Activated CD8-positive, alpha-beta T cell treated with anti-CD3 and anti-CD28 coated beads, Interleukin-2, amount 10 ng/mL, durations not matched to agents 7 days and 5 days (primary cell): ENCODE measurements at places on chromosomes 13 and 19.
A peak's percentile ranks its signal among the peaks of the same experiment; 100 is the strongest.

DNA sequence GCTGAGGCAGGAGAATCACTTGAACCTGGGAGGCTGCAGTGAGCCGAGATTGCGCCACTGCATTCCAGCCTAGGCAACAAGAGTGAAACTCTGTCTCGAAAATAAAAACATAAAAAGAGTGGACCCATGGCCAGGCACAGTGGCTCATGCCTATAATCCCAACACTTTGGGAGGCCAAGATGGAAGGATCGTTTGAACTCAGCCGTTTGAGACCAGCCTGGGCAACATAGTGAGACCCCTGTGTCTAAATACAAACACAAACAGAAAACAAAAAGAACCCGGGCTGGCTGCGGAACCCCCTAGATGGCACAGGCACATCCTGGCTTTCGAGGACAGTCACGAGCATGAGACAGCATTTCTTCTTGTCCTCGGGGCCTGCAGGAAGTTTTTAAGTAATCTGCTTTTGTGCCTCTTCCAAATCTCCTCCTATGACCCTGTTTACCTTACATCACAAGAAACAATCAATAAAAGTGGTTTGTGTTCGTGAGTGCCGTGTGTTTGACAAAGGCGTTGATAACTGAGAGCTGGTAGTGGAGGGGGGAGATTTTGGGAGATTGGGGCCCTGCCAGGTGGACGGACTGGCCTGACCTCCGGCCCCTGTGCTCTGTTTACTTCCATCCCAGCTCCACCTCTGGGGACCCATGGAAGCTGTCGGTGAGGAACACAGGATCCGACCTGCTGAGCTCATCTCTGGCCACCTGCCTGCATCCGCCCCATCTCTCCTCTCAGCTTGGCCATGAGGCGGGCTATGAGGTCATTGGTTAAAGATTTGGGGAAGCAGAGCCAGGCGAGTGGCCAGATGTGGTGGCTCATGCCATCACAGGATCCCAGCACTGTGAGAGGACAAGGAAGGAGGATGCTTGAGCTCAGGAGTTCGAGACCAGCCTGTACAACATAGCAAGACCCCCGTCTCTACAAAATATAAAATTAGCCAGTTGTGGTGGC, 5.9 kb upstream of the GDF15 start:
- DNase-seq: no peak

DNA sequence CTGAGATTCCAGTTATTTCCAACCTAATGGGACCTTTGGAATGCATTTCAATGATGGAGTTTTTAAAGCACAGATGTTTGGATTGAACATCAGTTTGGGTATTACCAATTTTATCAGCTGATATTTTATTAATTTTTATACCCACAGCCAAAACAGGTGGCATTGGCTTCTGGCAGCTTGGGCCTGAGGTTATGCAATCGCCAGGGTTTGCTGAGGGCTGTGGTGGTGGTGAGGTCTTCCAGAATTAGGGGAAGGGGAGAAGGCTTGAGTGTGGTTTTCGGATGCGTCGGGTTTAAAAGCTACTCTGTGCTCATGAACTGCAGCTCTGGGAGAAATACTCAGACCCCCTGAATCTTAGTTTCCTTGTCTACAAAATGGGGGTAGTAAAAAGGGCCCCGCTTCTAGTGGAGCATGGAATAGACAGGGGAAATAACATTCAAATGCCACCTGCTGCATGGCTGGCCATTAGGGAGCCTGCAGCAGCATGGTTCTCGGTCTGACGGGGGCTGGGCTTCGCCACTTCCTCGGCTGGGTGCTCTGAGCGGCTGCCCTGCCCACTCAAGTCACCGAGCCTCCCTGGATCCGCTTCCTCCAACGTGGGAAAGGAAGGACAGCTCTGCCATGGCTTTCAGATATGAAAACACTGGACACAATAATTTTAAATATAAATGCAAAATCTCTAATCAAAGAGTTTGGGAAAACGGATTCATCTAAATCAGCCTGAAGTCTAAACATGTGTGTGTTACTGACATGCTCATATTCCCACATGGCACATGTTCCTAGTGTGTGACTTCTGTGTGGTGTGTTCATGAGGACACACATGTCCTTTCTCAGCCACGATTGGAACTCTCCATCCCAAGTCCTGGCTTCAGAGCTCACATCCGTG, 35.2 kb downstream of the ADPRHL1 start:
- no peak for DNase-seq

GRCh38 chr13:98677398-98677797, 75.1 kb downstream of the SLC15A1 start:
- DNase-seq: no peak

DNA sequence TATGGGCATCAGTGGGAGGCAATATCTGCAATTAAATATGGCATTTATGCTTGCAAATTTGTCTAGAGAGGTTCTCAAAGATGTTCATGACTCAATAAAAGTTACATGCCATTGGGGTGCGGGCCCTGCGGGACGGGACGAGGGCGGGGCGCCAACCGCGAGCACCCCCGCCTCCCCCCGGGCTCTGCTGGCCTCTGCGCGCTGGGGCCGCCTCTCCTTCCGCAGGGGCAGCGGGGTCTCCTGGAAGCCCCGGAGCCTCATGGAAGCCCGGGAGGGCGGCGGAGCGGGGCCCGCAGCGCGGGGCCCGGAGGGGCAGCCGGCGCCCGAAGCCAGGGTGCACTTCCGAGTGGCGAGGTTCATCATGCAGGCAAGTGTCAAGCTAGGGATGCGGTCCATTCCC, 179.2 kb downstream of the TPTE2 start:
- no peak for DNase-seq

DNA sequence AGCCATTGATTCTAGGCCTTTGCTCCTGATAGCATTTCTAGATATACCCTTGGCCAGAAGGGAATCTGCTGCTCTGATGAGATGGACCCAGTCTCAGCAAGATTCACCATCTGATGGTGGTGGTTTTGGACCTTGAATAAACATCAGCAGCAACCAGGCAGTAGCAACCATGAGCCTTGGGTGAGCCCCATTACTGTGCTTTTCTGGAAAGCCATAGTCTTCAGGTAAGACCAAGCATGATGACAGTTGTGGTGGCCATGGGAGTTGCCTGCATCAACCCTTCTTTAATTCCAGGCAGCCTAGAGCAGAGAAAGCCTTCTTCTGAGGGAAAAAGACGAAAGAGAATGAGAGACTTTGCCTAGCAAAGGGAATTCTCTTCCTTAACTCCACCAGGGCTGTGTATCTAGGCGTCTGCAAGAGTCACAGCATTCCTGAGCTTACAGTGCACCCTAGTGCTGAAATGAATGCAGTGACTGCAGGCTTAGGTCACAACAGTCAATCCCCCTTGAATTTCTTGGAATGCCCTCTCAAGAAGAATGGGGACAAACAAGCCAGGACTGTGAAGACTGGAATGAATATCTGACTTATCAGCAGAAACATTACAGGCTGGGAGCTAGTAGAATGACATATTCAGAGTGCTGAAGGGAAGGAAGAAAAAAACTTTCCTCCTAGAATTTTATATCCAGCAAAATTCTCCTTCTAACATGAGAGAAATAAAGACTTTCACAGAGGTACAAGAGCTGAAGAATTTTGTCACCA, 942.4 kb upstream of the PCDH20 start:
- no peak for DNase-seq

DNA sequence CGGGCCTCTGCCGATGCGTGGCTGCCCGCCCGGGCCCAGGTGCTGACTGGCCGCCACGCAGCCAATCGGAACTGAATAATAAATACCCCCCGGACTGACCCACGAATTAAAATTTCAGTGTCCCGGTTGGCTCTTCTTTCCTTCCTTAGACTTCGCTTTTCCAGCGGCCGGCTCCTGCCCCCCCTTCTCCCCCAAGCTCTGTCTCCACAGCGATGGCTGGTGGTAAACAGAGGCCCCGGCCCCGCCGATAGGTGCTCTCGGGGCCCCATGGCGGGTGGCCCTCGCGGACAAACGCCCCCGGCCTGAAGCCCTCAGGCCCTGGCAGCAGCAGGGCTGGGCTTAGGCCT, 2.6 kb downstream of the ZBTB7A start:
- DNase-seq: no peak

GRCh38 chr13:44908712-44909111, 80.6 kb downstream of the NUFIP1 start:
- DNase-seq: no peak

DNA sequence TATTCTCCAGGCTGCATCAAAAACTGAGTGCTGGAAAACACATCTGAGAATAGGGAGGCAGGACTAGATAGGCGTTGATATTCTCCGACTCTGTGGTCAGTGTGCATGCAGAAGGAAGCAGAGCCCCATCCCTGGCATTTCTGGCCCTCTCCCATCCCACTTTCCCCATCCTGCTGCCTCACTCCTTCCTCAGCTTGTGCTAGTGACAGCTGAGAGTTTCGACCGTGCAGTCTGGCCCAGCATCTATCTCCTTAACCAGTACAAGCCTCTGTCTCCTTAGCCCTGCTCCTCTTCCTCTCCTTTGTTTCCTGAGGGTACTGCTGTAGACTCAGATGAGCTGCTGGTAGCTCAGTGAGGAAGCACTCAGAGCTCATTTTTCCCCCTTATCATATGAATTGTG, 163.2 kb downstream of the SUCLA2 start:
- no peak for DNase-seq

DNA sequence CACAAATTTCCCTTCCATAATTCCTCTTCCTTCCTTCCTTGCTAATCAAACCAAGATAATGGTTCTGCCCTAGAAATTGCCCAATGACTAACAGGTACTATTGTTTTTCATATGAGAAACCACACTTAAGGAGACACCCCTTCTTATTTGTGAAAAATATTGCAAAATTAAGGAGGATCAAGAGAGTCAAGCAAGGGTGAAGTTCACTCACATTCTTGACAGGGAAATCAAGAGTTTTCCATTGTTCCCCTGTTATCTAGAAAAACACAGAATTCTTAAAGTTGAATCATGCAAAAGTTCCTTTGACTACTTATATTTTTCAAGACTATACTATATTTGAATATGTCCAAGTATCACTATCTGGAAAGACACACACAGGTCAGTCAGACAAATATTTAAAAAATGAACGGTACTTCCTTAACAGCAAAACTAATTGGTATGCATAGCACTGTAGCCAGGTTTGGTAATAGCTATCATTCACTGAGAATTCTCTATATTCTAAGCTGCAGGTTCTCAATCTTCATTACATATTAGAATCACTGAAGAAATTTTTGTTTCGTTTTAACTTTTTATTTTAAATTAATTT, 897.2 kb downstream of the DIAPH3 start:
- no peak for DNase-seq

- DNase-seq: no peak
Observed at GRCh38 chr13:40486518-40487163, 179.8 kb downstream of the FOXO1 start.

DNA sequence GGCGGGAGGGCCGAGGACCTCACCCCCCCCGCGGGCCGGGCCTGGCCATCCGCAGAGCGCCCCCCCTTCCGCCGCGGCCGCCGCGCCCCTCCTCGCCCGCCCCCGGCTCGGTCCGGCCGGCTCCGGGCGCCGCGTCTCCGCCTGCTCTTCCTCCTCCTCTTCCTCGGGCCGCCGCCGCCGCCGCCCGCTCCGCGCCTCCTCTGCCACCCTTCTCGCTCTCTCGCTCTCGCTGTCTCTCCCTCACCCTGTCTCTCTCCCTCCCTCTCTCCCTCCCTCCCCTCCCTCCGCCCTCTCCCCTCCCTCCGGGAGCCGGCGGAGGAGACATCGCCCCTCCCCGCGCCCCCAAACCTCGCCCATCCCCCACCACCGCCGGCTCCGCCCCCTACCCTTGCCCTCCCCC, at the start of gene SHANK1:
TSS of gene SHANK1 (minus strand) at position 237 of the 400 bp plus-strand sequence. CDS start 2,883 bp downstream, outside the sequence.
- no peak for DNase-seq

DNA sequence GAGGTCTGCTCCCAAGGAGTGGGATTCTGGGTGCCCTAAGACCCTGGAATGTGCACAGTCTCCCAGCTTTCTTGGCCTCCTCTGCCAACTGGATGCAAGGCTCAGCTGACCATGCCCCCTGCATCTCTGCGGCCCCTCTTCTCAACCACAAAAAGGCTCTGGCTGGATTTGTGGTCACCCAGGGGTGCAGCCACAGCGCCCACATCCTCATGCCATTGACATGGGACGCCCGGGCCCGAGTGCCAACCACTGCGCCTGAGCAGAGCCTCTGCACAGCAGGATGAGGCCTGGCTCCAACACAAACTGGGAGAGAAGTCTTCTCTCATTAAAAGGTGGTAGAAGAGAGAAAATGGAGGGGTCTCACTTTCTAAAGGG, 103.5 kb downstream of the FOXO1 start:
- DNase-seq: peak; percentile 32

DNA sequence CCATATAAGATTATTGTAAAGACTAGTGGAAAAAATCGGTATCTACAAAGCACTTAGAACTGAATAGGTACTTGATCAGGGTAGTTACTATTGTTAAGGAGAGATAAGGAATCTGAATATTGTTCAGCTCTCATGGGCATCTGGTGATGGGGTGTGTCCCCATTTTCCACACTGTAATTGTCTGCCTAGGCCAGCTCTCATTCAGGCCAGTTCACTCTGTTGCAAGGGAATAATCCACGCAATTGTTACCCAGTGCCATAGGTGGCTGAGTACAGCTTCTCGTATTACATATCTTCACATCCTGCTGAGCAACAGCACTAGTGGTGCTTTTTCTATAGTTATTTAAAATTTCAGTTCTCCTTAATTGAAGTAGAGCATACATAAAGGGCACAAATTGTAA, 45.6 kb upstream of the C13orf42 start:
- no peak for DNase-seq

GRCh38 chr13:73883162-73883561, 251.0 kb downstream of the KLF12 start:
- DNase-seq: no peak

DNA sequence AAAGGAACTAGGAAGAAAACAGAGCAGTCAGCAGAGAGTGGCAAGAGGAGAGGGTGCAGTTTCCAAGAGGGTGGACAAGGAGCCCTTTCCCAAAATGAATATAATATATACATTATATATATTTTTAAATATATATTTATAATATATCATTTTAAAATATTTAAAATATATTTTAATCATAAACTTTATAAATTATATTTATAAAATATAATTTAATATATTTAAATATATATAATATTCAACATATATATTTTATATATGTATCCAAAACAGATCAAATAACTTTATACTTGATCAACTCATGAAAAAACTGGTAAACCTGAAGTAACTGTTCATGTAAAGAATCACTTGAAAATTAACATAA, 328.6 kb downstream of the MYO16 start:
- DNase-seq: no peak

DNA sequence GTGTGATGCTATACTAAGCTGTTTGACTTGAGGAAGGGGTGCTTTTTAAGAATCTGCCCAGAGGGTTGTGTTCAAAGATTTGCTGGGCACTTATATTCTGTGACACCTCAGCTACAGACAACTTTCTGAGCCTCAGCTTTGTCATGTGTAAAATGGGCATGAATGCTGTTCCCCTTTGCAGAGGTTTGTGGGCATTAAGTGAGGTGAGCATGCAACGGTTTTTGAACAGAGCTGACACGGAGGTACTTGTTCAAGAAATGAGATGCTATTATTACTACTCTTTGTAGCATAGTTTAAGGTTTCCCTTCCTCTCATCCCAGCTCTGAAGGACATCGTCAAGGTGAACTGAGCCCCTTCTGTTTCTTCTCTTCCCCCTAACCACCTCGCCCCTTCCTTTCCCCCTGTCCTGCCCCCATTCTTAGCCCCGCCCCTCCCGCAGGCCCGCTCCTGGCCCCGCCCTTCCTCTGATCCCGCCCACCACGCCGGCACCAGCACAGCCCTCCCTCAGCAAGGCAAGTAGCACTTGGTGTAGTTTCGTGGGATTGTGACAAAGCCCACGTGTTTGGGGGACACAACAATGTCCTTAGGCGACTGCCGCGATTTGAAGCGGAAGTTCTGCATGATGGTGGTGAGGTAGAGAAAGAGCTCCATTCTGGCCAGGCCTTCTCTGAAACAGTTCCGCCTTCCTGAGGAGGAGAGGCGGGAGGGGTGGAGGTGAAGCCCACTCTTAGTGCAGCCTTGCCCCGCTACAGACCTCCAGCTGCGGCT, 26.1 kb upstream of the CYP2A7 start:
- DNase-seq: peak; percentile 64
